ENCODE measurements at places on chromosomes 5 and 9.
A peak's percentile ranks its signal among the peaks of the same experiment; 100 is the strongest.

DNA sequence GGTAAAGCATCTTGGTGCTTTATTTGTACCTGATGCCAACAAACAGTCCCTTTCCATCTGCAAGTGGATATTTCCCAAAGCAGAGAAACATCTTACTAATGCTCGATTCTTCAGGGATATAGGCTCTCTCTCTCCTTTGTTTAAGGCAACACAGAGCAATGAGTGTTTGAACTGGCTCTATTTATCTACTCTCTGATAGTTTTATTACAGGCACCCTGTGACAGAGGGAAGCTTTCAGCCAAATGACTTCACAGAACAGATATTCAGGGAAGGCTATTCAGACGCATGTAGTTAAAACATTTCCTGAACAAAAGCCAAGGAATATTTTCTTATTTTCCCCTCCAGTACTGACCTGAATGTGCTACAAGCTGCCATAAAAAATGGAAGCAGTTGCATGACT, 141.8 kb downstream of the YIPF5 start:
- peak; percentile 85 for DNase-seq

DNA sequence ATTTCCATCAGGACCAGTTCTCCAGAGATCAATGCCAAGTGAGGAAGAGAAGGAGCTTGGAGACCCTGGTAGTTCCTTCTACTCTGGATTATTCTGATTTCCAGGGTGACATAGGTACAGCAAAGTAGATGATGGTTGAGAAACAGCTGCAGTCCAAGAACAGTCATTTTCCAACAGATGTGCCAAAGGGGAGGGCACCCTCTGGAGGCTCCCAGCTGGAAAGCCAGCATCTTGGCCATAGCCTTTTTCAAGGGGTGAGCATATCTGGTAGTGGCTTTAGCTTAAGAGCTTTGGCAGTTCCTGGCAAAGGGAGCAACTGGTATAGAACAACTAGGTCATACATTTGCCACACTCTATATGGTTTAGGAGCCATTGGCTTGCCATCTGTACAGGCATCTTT, 492.7 kb downstream of the RASEF start:
- DNase-seq, result peak; percentile 15

DNA sequence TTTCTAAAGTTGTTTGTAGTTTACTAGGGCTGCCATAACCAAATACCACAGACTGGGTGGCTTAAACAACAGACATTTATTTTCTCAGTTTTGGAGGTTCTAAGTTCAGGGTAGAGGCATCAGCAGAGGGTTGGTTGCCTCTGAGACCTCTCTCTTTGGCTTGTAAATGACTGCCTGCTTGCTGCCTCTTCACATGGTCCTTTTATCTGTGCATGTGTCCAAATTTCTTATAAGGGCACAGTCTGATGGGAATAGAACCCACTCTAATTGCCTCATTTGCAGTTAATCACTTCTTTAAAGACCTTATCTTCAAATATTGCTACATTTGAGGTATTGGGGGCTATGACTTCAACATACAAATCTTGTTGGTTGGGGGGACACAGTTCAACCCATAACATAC, 36.8 kb downstream of the GPBP1 start:
- DNase-seq, result no peak

DNA sequence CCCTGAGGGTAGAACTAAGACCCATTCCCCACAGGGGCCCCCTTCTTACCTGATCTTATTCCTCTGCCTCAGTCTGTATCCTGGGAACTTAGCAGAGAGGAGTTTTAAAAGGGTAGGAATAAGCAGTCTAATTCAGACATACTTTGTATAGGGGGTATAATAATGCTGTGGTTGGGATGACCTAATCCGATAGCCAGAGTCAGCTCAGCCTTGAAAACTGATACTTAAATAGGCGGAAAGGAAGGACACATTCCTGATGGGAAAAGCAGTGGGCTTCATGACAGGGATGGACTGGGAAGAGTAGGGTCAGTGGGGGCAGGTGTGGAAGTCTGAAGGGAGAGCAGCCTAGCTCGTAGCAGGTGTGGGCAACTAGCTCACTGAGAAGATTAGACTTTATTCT, 52.2 kb upstream of the TESK1 start:
- DNase-seq, result no peak

GRCh38 chr9:13970018-13970417, 343.9 kb downstream of the NFIB start:
- DNase-seq, result no peak

GRCh38 chr5:36073595-36074216, 7.0 kb upstream of the UGT3A2 start:
- DNase-seq, result no peak

- DNase-seq, result no peak
Observed at GRCh38 chr5:10162468-10162867, 87.2 kb downstream of the ATPSCKMT start.

DNA sequence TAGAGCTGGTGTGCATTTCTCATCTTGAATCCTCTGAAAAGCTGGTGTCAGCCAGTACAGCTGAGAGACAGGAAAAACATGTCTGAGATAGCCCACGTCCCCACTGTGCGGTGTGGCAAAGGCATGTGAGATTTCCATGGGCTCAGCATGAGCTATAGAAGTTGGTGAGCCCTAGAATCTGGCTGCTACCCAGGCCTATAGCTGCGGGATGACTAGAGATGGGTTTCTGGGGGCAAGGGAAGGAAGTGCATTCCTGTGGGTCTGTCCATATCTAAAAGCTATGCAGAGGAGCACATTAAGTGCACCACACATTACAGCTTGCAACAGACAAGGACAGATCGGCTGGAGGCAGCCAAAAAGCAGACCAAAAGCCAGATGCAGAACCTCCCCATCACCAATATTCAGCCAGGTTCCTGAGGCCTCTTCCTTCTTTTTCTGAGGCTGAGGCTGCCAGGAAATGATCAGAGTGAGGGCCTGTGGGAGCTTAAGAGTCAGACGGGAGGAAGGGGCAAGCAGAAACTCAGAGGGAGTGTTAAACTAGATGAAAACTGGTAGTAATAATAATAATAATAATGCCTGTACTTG, 55.8 kb upstream of the RANBP3L start:
- DNase-seq, result peak; percentile 80

- DNase-seq, result peak; percentile 6
Observed at GRCh38 chr5:66596636-66597182, 516 bp downstream of the MAST4 start.

DNA sequence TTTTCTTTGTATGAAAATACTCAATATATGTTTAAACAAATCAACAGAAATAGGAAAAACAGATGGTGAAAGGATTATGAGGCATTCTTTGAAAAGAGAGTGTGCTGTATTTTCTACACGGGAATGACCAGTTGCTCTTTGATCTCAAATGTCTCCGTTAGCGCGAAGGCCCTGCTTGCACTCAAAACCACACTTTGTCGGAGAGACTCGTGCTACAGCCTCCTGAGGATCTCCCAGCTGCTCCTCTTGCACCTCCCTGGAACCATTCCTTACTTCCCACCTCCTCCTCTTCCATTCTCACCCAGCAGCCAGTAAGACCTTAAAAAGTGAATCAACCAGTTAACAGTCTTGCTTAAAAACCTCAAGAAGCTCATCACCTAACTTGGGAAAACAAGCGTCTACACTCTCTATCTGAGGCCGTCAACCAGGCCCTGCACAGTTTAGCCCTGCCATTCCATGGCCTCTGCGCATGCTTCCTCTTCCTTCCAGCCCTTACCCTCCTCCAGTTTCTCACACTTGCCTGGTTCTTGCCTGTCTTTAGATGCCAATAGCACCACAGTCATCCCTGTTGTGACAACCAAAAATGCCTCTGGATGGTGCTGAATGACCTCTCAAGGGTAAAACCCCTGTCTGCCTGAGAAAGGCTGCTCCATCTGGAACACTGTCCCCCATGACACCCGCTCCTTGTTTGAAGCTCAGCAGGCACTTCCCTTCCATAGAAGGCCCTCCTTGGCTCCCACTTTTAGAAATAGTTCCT, 594.7 kb upstream of the WWC1 start:
- no peak for DNase-seq

GRCh38 chr5:51678330-51678729, 295.1 kb downstream of the ISL1 start:
- DNase-seq, result no peak

GRCh38 chr5:174145821-174146220, 100.3 kb downstream of the NSG2 start:
- no peak for DNase-seq

GRCh38 chr9:130334915-130335314, 69.4 kb downstream of the HMCN2 start:
- DNase-seq, result no peak

- DNase-seq, result no peak
Observed at GRCh38 chr5:147796556-147797308, 14.2 kb upstream of the JAKMIP2 start.

GRCh38 chr5:144503123-144503522, 332.4 kb downstream of the KCTD16 start:
- no peak for DNase-seq

DNA sequence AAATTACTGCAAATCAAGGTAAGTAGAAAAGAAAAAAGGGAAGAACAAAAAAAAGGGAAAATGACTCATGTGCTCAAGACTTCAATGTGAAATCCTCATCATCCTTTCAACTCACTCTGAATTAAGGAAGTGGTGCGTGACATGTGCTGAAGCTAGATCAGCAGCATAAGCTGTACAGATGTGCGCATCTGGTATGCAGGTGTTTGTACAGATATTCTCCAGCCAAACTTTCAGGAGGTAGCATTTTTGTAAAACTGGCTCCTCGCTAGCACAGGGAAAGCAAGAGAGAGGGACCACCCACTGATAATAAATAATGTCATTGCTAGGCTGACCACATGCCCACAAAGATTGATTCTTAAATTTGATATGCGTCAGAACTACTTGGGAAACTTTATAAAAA, 253.9 kb upstream of the RGMB start:
- DNase-seq, result no peak

GRCh38 chr9:116100711-116101121, 52.9 kb upstream of the PAPPA start:
- DNase-seq, result no peak

DNA sequence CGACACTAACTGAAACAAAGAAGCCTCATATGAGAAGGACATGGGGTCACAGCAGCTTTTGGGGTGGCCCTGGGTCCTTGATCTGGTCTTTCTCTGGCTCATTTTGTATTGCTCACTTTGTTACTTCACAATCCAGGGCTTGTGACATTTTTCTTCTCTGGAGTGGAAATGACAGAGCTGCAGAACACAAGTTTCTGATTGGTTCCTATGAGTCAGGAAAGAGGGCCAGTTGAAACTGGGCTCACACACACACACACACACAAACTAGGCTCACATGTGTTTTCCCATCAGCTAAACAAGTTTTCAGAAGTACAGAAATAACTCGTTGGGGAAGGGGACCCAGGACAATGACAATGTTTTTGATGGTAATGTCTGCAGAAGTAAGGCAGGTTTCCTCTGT, 54.3 kb downstream of the TMC1 start:
- no peak for DNase-seq

DNA sequence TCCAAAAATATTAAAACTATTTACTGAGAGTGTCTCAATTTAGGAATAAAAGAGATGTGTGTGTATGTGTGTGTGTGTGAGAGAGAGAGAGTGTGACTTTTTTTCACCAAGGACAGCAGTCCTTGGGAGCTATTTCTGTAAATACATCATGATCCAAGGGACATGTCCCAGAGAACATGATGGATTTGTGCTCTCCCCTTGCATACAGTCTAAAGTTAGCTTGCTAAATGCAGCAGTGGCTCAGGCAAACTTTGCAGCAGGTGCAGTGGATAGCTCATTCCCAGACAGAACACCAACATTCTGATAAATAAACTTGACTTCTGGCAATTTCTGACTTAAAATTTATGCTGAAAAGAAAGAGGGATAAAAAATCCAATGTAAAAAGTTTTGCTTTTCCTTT, 55.4 kb upstream of the SGCD start:
- no peak for DNase-seq

DNA sequence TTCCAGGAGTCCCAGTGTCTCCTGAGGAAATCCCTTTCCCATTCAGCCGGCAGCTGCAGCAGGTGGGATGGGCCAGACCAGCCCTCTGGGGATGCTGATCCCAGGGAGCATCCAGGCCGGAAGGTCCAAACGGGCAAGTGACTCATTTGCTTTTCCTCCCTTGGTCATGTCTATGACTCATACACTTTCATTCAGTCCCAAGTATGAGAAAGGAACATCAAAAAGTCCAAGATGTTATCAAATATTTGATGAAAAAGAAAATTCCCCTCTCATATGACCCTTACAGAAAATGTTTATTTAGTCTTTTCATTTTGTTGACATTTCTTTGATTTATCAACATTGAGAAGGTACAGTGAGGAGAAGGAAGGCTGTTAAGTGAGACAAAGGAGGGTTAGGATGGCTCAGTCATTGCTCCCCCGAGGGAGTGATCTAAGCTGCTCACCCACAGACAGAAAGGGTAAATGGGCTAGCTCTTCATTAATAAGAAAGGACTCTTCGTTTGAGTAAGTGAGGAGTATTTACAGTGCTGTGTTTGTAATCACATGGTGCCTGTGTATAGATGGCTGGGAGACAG, 117.6 kb upstream of the ANKRD55 start:
- peak; percentile 94 for DNase-seq

- peak; percentile 36 for DNase-seq
Observed at GRCh38 chr9:133563291-133563796, 28.8 kb downstream of the ADAMTSL2 start.

DNA sequence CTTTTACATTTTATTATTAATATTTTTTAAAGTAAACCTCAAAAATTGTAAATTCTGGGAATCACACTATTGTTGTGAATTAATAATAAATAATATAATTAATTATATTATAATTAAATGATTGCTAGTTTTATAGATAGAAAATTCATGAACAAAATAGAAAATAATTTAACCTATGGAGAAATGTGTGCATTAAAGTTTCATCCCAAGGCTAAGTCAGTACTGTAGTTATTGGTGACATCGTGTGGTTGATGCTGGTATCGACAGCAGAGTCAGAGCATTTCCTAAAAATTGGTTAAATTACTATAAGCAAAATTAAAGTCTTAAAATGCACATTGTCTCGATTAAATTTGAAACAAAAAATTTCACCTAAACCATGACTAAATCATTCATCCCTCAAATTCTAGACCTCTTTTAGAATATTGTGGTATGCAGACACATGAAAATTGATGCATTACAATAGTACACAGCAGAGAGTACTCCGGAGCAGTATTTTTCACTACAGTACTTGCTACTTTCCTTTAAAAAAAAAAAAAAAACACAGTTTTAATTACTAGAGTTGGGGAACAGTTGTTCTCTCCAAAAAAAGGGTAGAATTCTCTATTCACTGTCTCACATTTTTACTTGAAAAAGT, 73.9 kb downstream of the RORB start:
- DNase-seq, result peak; percentile 29

DNA sequence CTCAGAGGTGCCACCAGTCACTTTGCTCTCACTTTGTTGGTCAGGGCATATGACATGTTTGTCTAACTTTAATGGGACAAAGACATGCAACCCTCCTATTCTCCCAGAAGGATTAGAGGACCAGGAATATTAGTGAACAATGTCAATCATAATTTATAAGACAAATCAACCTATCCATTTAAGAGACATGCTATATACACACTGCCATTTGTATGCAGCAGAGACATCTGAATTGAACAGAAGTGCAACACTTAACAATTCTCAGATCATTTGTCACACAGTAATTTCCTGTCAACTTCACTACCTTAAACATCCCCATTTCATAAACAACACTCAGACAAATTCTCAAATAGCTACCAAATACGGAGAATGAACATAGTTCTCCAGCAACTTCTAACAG, 273.6 kb upstream of the RGMB start:
- DNase-seq, result no peak

Measured in AG08395 (cell line).